AG20443 (cell line): ENCODE measurements at places on chromosomes 7 and 10.

DNA sequence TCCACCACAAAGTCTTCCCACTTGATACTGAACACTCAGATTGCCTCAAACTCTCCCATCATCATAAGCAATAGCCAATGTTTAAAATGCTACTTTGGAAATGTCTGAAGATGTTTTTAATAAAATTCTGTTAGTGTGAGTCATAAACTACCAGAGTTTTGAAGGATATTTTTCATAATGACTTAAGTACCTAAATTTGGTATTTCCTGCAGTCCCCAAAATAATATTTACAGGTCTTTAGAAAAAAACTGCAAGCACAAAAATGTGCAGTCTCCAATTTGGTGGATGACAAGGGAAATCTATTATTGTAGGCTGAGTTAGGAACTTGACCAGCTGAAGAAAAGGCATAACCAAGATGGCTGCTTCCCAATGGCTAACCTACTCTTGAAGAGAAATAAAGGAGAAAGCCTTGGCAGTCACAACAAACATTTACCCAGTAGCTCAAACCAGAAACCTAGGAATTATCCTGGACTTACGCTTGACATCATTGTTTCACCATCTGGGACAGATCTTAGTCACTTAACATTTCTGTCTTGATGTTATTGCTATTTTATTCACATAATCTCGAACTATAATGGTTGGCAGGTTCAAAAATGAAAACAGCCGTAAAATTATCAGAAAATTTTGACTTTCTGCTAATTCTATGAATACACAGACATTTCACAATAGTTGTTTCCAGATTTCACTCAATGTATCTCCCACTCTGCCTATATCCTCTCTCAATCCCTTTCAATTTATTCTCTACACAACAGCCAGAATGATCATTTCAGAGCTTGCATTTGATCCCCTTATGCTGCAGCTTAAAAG, 111.2 kb upstream of the STEAP1B start:
- DNase-seq: peak; percentile 31

- DNase-seq: peak; percentile 69
Measured at GRCh38 chr7:155644971-155645509, 579 bp downstream of the RBM33 start.

- no peak for DNase-seq
Measured at GRCh38 chr7:121739465-121739864, 133.5 kb upstream of the PTPRZ1 start.

GRCh38 chr7:32316839-32317238, 173.3 kb downstream of the LSM5 start:
- no peak for DNase-seq

DNA sequence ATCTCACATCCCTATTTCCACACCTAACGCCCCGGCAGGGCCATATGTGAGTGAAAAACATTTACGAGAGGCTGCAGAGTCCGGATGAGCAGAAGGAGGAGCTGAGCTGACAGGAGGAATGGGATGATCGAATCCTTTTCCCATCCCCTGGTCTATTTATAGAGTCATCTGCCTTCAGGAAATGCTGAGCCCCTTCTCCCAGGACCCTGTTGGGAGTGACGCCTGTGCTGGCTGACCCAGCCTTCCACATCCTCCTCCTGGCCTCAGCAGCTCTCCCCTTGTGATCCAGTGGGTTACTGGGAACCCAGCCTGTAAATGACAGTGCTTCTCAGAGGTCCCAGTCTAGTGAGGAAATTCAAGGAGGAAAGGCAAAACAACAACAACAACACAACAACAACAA, 16.6 kb downstream of the DENND2A start:
- DNase-seq: no peak

DNA sequence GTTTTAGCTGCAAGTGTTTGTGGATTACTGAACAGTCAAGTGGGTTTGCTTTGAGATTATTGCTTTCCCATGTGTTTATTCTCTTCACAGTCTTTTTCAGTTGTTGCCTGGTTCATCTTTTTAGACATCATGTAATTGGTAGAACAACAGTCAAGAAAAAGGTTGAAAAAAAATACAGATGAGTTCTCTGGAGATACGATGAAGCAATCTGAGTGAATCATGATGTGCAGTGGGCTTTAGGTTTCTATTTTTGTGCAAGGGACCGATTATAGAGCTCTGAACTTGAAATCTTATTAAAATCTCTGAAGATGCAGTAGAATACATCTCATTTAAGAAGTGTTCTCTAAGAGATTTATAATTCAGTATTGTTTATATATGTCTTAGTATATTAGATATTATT, 145.7 kb downstream of the SDK1 start:
- no peak for DNase-seq

DNA sequence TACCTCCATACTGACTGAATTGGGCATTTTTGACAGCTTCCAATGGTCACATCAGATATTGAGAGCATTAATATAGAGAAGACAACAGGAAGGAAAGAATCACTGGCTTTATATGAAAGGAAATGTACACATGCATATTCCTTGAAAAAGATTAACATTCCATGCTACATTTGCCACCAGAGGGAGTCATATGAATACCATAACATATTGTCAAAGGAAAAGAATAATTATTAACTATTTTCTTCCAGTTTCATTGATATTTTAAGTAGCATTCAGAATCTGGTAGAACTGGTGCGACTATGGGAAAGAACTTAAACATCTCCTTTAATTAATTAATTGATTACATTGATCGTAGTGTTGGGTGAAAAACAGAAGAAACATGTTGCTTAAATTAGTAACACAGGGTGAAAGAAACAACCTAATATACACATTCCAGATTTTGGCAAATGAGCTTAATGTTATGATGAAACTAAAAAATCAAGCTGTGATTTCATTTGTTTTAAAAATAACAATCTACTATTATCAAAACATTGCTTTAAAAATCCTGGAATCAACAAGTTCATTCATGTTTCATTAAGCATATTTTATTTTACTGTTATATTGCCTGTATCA, 71.5 kb downstream of the GPR85 start:
- peak; percentile 33 for DNase-seq

DNA sequence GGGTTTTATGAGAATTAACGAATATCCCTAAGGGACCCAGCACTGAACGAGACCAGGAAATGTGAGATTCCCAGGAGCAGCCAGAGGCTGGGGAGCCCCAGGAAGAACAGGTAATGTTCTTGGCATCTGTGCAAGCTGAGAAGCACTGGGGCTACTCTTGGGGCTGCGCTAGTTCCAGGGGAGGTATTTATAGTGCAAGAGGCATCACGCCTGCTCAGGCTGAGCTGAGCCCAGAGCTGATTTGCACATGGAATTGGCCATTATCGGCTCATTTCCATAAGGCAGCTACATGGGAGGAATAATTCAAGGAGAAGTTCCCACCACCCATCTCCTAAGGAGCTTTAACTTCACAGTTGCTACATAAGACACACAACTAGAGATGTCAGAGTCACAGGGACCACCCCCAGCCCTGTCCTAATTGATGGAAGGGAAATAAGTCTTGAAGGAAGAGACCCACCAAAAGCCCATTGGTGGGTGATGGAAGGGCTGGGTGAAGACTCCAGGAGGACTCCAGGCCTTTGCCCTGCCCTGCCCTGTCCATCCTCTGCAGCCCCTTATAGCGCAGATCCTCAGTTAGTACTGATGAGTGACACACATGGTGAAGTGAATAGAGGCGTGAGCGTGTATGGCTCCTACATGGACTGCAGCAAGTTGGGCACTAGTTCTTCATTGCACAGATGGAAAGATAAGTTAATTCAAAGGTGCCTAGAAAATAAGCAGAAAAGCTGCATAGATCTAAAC, 178.9 kb downstream of the GRID1 start:
- no peak for DNase-seq

DNA sequence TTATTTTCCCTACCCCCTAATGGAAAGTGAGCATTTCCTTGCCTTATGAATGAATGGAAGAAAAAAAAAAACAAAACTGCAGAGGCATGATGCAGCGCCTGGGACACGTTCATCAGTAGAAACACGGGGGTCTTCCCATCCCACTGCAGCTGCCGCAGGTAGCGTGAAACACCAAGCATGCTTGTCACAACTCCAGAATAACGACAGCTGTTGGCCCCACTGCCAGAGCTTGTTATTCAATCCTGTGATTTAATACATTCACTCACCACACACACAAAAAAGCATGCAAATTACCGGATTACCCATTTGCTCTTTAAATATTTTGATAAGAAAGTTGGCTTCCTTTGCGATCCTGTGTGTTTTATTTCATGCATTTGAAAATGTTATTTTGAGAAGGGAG, 48.4 kb upstream of the GNA12 start:
- DNase-seq: no peak

DNA sequence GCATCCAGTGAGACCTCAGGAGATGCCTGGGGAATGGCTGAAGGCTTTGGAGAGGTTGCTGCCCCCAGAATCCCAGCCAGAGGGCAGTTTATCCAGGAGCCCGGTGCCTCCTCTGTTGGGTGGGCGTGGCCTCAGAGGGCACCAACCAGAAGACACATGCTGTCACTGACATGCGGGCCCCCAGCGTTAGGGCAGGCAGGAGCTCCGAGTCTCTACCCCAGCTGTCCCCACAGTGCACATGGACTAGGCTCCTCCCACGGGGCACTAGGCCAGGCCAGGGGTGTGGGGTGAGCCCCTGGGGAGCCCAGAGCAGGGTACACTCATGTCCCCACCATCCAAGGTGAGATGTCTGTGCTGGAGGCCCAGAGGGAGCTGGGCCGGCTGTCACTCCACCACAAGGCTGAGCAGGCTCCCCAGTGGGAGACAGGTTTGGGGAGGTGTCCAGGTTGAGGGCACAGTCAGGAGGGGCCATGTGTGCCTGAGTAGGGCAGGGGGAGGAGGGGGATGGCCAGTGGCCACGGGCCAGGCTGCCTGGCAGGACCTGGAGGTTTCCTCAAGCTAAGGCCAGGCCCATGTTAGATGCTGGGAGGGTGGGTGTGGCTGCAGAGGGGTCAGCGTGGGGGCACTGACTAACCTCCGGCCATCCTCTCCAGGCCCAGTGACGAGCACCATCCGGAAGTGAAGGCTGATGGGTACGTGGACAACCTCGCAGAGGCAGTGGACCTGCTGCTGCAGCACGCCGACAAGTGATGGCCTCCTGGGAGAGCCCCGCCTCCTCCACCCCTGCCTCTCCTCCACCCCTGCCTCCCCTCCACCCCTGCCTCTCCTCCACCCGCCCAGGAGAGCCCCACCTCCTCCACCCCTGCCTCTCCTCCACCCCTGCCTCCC, 131.3 kb downstream of the FAM53B start:
- peak; percentile 44 for DNase-seq

DNA sequence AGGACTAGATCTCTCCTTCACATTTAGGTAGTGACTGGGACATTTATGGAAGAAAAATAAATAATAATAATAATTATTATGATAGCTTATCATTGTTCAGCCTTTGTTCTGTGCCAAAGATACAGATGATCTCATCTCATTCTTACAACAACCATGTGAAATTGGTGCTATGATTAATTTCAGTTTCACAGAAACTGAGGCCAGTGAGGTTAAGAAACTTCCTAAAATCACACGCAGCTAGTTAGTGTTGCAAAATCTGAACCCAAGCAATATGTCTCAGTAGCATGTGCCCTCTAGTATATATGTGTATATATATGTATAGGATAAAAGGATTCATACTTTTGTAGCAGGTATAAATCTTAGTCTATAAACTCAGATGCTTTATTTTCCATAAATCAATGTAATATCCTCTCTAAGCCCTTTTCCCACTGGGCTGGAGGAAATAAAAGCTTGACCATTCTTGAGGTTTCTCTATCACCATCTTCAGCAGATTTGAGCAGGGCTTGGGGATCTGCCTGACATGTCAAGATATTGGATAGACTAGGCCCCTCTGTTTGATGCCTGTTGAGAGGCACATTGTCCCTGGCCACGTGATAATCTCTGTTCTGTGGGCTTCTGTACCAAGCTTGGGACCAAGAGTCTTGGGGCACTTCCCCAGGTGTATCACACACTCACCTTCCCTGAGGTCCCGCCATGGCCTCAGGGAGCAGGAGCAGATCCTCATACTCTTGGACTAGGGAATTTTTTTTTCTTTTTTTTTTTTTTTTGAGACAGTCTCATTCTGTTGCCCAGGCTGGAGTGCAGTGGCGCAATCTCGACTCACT, 172.6 kb upstream of the NRP1 start:
- DNase-seq: no peak

DNA sequence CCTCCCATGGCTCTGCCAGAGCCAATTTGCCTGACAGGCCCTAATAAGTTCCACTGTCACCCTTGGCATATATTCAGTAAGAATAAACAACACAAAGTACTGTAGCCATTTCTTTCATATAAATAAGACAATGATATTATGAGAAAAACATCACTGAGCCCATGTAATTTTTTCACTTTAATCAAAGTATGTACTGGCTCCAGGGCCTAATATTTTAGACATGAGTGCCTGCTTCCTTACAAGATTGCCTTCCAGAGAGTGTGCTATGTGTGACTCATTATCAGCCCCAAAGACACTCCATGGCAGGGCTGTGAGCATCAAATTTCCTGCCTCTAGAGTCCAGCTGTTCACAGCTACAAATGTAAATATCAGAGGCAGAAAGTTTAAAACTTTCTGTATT, 297.6 kb downstream of the LHFPL3 start:
- no peak for DNase-seq

DNA sequence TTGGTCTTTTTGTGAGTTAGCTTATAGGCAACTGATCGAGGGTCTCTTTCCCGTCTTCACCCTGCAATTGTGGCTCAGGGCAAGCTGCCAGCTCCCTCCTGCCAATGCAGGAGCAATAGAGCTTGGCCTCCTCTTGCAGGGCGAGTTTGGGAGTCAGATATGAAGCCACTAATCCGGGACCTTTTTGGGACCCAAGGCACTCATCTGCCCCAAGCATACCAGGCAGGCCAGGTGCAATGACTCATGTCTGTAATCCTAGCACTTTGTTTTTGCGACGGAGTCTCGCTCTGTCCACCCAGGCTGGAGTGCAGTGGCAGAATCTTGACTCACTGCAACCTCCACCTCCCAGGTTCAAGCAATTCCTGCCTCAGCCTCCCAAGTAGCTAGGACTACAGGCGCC, 21.1 kb downstream of the LIMK1 start:
- no peak for DNase-seq

DNA sequence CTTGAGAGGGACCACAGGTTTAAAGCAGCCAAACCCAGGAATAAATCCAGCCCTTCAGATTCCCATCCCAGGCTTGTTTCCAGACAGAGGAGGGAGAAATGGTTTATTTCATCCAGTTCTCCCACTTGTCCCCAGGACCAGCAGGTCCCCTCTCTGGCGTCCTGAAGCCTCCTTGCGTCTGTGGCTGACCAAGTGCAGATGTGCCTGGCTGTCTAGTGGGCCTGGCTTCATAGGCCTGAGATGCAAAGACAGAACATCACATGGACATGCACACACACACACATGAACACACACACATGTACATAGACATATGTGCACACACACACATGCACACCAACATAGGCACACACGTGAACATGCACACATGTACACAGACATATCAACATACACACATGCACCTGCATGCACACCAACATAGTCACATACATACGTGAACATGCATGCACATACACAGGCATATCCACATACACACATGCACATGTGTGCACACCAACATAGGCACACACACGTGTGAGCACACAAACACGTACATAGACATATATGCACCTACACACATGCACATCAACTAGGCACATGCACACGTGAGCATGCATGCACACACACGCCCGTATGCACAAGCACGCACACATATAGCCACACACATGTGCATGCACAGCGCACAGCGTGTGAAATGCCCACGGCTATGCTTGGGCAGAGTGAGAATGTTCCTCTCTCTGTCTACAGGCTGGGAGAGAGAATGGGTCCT, 10.7 kb downstream of the FOXL3 start:
- no peak for DNase-seq

- DNase-seq: no peak
Measured at GRCh38 chr10:21733710-21734109, 199.7 kb downstream of the MLLT10 start.

GRCh38 chr10:34006471-34006870, 672.0 kb upstream of the NRP1 start:
- no peak for DNase-seq
